GM23248 (cell line): ENCODE measurements at places on chromosomes 13 and 19. TPM values are rescaled to one million over a fixed set of nuclear protein-coding genes. Genes with fewer than 3 reads are reported as not detected.

DNA sequence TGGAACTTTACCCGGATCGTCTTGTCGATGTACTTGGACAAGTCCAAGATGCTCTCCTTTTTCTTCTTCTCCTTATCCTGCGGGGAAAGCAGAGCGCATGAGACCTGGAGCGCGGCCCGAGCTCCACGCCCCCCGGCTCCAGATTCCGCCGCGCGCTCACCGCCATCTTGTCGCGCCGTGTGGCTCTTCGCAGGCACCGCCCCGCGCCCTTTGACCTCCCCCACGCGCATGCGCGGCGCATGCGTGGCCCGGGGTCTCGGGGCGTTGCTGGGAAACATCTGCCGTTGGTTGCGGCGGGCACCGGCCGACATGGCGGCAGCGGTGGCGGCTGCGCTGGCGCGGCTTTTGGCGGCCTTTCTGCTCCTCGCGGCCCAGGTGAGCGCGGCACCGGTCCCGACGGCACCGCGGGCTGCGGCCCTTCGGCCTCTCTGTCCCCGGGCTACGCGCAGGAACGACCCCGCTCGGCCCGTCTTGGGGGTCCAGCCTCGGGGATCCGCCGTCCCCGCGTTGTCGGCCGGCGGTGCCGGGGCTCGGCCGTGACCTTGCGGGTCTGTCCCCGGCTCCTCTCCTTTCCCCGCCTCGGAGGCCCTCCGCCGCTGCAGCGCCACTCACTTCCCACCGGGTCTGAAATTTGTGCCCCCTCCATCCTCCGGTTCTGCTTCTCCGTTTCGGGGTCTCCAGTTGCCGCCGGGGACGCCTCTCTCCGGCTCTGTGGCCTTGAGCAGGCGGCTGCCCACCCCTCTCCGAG lies at the start of the genes LSM7 and SPPL2B:
LSM7 (minus strand) TSS at position 186 of the 748 bp plus-strand sequence; CDS start at position 166, 20 bp downstream.
SPPL2B (plus strand) TSS at position 284 of the 748 bp plus-strand sequence; CDS start at position 310, 26 bp downstream.
- H3K27ac ChIP-seq = peak within 1 kb of the TSS; percentile 77
- H3K36me3 ChIP-seq = no peaks in the 10 kb centered on the region
- H3K4me1 ChIP-seq = peaks cover 6% of the 10 kb centered on the region; the same call in 1 of the 2 replicates
- peak; percentile 96 for DNase-seq

GRCh38 chr19:27746691-27747380 lies 1466.1 kb downstream of the UQCRFS1 start:
- H3K4me1 ChIP-seq = no peaks in the 10 kb centered on the region
- no peak overlapping the region for H3K4me3 ChIP-seq
- H3K36me3 ChIP-seq = no peaks in the 10 kb centered on the region
- H3K27me3 ChIP-seq = no peaks in the 10 kb centered on the region

DNA sequence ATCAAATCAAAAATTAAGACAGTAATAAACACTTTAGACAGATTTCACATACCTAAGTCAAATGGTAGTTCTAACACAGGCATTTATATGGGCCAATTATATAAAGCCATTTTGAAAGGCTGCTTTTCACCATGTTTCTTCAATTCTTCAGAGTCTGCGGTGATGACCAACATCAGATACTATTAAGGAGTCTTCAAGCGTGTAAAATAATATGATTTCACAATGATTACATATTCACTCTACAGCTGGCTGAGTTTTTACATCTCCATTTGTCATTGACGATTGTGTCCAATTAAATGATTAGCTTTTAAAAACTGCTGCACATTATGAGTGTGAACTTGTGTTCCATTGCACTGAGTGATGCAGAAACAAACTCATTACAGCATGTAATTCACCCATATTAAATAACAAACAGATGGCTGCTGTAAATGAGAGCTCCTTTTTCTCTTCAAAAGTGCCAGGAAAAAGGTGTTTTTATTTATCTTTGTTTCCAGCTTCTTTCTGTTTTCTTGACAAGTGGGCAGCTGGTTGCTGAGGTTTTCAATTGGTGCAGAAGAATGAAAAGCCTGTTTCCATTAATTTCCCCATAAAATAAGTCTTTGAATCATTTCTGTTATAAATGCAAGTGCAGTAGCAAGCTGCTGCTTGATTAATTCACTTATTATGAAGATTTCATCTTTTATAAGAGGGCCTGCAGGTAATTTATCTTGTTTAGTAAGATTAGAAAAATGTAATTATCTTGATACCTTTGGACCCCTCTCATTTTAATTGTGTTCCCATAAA lies 676.1 kb upstream of the KLHL1 start:
- H3K27me3 ChIP-seq = no peaks in the 10 kb centered on the region
- no peak for DNase-seq
- H3K4me1 ChIP-seq = no peaks in the 10 kb centered on the region
- H3K4me3 ChIP-seq = no peak overlapping the region

Gene TYROBP
- not detected in 2 replicates for total RNA-seq

Gene BEST2
- not detected in 2 replicates for total RNA-seq

DNA sequence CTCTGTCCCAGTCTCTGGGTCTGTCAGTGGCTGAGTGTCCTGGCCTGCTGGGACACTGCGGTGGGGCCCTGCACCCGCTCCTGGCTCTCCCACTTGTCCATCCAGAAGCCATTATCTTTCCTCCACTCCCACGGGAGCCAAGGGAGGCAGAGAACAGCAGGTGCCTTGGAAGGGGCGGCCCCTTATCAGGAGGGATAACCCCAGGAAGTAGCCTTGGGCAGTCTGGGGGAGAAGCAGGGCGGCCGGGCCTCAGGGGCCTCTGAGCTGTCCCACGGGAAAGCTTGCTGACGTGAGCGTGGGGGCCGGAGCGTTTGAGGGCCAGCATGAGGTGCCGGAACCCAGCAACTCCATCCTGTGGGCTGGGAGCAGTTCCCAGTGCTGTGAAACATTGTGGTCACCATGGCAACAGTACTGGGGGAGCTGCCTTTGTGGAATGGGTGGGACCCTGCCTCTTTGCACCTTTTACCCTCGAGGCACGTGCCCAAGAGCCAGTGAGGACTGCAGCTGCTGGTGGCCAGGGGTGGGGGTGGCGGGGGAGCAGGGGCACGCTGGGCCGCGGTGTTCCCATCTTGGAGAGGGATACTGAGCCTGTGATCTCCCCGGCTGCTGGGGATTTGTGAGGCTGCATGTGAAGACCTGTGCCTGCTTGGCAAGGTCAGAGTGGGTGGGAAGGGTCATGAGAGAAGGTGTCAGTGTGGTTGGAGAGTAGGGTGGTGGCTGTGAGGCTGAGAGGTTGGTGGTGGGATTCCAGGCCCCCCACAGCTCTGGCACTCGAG lies 20.9 kb downstream of the KLHL26 start:
- peak; percentile 39 for DNase-seq
- no peak overlapping the region for H3K27ac ChIP-seq
- H3K4me3 ChIP-seq = no peak overlapping the region
